ENCODE measurements at places on chromosomes 4 and X.

- no peak for DNase-seq
These were observed 38.2 kb upstream of the TMPRSS11B start for GRCh38 chr4:68283714-68284113.

DNA sequence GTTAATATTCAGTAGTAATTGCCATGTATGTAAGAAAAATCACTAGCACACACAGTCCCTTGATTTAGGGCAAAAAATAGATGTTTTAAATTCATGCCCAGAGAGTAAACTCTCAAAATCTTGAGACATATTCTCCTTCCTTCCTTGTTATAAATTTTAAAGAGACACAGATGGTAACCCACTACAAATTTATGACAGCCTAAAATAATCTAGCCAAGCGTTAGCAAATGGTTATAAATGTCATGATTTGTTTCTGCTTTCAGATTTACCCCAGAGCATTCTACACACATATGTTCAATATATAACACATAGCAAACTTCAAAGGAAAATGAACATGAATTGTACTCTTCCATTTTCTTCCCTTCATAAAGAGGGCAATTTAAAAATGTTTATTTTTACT, 540.3 kb downstream of the TLL1 start:
- DNase-seq, result no peak

GRCh38 chr4:140662082-140662869, 93.5 kb upstream of the UCP1 start:
- no peak for DNase-seq

DNA sequence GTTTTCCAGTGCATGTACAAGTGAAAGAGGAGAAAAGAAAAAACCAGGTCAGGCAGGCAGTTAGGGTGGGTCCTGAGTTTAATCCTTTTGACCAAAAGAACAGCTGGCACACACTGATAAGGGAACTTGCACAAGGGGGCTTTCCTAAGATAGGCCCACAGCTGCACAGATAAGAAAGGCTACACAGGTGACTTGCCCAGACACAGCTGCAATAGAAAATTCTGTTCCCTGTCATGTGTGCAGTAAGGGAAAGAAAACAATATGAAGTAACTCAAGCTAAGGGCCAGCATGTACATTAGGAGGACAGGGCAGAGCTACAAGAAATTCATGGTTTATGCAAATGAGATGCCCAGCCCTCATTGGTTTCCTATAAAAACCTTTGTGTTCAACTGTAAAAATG, 32.9 kb downstream of the LUZP4 start:
- DNase-seq, result no peak

DNA sequence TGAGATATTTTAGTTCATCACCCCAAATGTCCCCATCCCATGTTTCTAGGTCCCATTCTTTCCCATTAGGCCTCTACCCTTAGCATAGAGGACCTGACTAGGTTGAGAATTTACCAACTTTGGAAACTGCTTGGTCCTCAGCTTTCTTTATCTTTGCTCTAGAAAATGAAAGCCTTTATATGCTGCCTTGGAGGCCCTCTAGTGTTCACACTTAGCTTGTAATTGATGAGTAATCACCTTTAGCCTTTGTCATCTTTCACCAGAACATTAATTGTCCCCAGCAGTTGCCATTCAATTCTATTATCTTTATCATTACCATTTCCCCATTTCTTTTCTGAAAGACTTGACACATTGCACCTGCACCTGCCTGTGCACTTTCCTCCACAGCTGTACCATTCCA, 589.2 kb upstream of the NR3C2 start:
- DNase-seq, result no peak

DNA sequence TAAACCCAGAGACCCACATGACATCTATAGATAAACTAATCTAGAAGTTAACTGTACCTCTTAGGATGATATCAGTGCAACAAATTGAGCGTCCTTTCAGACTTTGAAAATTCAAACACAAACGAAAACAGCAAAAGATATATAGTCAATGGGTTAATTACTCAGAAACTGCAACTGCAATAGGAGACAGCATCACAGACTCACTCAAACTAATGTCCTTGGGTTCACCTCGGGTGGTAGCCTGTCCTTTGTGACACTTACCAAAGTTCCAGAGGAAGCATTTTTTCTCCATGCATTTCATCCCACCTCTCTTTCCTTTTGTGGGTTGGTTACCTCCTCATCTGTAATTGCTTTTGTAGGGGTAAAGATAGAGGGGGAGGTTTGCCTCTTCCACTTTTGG, 9.7 kb downstream of the GC start:
- no peak for DNase-seq

- no peak for DNase-seq
These were observed 124.0 kb downstream of the PRKX start for GRCh38 chrX:3589474-3589873.

GRCh38 chr4:86155766-86156165, 204.1 kb downstream of the MAPK10 start:
- DNase-seq, result no peak

DNA sequence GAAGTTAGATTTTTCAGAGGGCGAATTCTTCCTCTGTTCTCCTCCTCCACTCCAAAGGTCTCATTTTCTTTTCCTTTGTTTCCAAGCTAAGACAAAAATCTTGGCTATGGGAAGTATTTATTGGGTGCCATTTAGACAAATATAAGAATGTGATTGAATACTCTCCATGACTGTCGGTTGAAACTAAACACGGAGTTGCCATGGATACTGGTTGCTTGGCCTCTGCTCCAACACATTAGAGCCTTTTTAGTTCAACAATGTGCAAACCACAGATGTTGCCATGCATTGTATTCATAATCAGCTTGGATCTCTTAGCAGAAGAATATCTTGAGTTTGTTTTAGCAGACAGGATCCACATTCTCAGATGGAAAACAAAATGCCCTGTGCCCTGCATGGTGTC, 366.5 kb upstream of the LCORL start:
- no peak for DNase-seq

DNA sequence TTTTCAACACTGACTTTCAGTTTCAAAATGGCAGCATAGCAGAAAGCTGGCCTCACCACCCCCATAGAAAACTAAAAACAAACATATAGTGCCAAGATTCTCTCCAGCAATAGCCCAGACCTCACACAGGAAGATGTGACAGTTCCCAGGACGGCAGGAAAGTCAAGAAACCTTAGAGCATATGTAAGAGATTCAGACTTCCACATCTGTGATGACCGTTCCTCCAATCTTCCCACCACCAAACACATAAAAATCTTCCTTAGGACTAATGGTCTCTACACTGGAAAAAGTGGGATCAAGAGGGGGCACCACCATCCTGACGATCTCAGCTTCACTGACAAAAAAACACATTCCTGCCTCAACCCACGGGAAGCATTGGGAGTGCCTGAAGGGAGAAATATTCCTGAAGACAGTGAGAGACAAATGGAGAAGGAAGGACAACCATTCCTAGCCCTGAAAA, 134.1 kb upstream of the CPXCR1 start:
- no peak for DNase-seq

DNA sequence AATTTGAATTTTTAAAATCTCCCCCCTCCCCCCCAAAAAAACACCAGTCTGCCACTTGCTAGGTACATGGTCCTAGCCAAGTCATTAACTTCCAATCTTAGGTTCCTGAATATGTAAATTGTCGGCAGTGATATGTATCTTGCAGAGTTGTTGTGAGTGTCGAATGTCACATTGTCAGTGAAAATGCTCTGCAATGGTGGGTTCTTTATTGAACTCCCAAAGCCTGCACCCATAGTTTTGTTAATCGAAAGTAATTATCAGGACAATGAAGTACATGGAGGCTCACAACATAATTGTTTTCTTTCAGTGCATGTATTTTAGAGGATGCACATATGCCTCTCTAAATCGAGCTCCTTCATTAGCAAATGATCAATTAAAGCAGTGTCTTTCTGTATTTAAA, 185.6 kb upstream of the S100G start:
- no peak for DNase-seq

GRCh38 chr4:119116021-119116420, 19.6 kb upstream of the MYOZ2 start:
- no peak for DNase-seq

- DNase-seq, result peak; percentile 6
These were observed 37.8 kb downstream of the SEPTIN6 start for GRCh38 chrX:119655125-119655524.

GRCh38 chr4:81319657-81320056, 104.6 kb upstream of the PRKG2 start:
- no peak for DNase-seq

- DNase-seq, result no peak
These were observed 12.2 kb upstream of the TMEM164 start for GRCh38 chrX:109990582-109991276.

GRCh38 chr4:184322328-184323025, 104.8 kb upstream of the ENPP6 start:
- no peak for DNase-seq

GRCh38 chrX:41734530-41734929, 10.5 kb downstream of the GPR82 start:
- DNase-seq, result no peak

DNA sequence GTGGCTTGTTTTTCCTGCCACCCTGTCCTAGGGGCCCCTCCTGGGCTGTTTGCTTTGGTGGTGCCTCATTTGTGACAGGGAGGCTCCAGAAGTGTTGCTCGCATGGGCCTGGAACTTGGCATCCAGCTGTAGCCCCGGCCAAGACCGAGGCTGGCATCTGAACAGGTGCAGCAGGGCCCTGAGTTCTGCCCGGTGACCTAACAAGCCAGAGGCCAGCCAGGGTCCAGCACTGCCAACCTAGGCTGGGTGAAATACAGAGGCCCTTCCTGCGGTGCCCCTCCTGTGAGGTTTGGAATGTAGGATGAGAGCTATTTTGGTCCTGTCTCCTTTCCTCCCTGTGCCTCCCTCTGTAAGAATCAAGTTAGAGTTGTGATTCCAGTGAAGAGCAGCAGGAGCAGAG, 58.5 kb downstream of the STARD8 start:
- DNase-seq, result no peak

DNA sequence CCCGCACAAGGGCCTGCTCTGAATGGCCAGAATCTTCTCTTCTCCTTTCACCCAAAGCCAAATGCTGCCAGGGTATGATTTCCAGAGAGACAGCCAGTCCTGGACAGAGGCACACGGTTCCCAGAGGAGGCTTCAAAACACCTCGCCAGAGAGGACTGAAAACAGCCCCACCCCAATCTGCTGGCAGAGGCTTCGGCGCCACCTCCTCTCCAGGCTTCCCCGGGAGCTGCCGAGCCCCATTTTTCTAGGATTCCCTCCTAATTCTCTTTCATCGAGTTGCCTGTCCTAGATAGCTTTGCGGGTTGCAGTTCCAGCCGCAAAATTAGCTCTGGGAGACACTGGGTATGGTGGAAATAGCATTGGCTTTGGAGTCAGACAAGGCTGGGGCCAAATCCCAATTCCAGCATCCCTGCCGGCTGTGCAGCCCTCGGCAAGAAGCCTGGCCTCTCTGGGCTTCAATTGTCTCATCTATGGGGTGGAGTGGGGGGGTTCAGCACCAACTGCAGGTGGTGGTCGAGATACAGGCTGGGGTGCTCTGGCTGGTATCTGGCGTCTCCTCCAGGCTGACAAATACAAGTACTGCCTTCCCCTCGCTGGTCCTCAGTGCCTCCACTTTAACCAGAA, 22.6 kb downstream of the PPP2R2C start:
- DNase-seq, result no peak

GRCh38 chr4:949656-950055, 17.4 kb downstream of the TMEM175 start:
- no peak for DNase-seq

GRCh38 chr4:36241771-36242170, 2.5 kb downstream of the ARAP2 start:
- no peak for DNase-seq

GRCh38 chr4:72690771-72691170, 121.8 kb upstream of the ADAMTS3 start:
- DNase-seq, result no peak

DNA sequence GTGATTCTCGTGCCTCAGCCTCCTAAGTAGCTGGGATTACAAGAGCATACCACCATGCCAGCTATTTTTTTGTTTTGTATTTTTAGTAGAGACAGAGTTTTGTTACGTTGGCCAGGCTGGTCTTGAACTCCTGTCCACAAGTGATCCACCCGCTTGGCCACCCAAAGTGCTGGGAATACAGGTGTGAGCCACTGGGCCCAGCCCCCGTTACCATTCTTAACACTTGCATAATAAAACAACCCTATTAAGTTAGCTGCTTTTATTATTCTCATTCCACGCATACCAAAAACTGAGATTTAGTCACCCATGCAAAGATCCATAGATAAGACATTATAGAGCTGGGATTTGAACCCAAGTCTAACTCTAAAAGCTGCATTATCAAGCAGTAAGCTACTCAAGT, 6.0 kb upstream of the TEX13A start:
- no peak for DNase-seq

GRCh38 chr4:1583859-1584258, 100.3 kb downstream of the FAM53A start:
- no peak for DNase-seq

- DNase-seq, result no peak
These were observed 570.8 kb downstream of the PRR32 start for GRCh38 chrX:127390316-127390715.

- no peak for DNase-seq
These were observed 56.7 kb downstream of the HTRA3 start for GRCh38 chr4:8326206-8326605.

- no peak for DNase-seq
These were observed 1310.2 kb downstream of the PCDH7 start for GRCh38 chr4:32030406-32030805.

DNA sequence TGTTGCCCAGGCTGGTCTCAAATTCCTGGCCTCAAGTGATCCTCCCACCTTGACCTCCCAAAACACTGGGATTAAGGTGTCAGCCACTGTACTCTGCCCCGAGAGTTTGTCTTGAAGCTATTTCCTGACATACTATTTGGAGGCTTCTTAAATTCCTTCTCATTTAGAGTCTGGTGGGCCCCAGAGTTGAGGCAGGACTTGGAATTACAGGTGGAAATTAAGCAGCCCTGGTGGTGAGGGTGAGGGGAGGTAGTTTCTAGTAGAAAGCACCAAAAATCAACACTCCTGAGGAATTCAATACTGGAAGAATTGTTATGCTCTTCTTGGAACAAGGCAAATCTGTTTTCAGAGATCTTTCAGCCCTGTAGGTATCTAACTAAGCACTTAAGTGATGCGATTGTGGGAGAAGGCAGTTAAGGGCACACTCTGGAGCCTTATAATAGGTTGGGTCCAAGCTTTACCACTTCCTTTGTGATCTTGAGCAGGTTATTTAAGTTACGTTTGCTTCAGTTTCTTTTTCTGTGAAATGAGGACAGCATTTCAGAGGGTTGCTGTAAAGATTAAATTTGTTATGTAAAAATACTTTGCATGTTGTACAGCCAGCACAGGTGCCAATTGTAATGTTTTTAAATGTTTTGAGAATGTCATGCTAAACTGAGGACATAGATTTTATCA, 200.7 kb downstream of the SOWAHB start:
- DNase-seq, result no peak
